Stimulated activated CD4-positive, alpha-beta T cell treated with anti-CD3 and anti-CD28 coated beads, Interleukin-4, amount 100 ng/mL, for 24 hours (primary cell): ENCODE measurements at places on chromosomes 12 and 14.

GRCh38 chr14:80393766-80394165 lies 182.5 kb upstream of the DIO2 start:
- no peak for DNase-seq

GRCh38 chr14:39091716-39092115 lies 11.3 kb downstream of the SEC23A start:
- no peak for DNase-seq

GRCh38 chr12:11846488-11846887 lies 197.0 kb downstream of the ETV6 start:
- DNase-seq = no peak

DNA sequence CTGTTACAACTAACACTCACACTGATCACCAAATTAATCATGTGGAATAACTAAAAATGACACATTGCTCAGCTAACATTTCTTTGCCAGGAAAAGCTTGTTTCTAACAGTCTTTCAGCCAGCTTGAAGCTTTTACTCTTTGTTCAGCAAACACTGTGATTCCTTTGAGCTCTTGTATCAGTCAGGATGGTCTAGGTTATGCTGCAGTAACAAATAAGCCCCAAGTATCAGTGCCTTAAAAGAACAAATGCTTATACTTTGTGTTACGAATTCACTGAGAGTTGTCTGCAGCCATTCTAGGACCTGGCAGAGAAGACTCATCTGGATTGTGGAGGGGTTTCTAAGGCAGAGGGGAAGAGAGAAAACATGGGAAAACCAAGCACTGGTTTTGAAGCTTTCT lies 47.6 kb upstream of the PIWIL1 start:
- no peak for DNase-seq

DNA sequence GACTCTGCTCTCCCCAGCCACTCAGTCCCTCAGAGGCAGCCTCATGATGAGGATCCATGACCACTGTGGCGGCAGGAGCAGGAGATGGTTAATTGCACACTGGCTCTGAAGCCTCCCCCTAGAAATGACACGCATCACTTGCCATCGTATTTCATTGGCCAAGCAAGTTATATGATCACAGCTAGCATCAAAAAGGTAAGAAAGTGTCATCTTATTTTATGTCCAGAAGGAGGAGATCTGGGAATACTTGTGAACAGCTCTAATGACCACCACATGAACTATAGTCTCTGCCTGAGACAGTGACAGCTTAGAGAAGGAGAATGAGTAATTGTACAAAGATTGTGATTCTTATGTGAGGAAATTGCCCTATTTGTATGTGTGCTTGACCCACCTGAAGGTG lies 363.4 kb downstream of the NUAK1 start:
- no peak for DNase-seq

DNA sequence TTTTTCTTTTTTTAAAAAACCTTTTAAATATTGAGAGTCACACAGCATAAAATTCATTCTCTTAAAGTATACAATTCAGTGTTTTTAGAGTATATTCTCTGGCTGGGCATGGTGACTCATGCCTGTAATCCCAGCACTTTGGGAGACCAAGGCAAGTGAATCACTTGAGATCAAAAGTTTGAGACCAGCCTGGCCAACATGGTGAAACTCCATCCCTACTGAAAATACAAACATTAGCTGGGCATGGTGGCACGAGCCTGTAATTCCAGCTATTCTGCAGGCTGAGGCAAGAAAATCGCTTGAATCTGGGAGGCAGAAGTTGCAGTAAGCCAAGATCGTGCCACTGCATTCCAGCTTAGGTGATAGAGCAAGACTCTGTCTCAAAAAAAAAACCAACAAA lies 68.4 kb upstream of the BCAT1 start:
- no peak for DNase-seq

DNA sequence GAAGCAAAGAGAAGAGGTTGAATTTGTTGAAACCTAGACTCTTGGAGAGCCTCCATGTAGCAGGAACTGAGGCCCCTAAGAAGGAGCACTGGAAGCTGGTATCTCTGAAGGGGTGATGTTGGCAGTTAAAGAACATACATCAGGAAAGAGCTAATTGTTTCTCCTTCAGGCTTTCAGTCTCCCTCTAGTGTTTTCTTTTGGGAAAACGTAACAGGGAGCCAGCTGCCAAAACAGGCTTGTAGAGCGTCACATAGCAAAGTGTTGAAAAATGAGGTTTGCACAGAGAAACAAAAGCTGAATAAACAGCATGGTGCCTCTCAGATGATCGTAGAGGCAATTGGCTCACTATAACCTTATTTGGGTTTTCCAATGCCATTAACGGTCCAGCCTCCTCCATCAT lies 46.9 kb upstream of the CAND1 start:
- DNase-seq = no peak

- peak; percentile 72 for DNase-seq
Observed at GRCh38 chr12:130826151-130826801, 12.8 kb downstream of the STX2 start.

GRCh38 chr12:130929363-130929762 lies 24.3 kb upstream of the ADGRD1 start:
- DNase-seq = no peak

DNA sequence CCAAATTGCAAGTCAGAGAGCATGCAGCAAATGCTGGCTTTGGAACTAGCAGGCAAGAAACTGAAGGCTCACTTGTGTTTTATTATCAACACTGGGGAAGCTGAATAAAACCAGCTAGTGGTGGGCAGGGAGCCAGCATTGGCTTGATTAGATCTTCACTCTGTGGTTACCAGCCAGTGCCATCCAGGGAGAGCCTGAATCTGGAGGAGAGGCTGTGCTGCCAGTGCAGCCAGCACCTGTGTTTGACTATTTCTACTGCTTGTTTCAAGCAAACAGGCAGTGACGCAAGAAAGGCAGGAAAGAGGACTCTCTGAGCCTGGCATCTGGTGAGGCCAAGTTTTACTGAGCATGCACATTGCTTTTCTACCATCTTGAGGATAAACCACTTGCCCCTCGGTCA lies 247.0 kb downstream of the PHLDA1 start:
- DNase-seq = no peak
